T47D (cell line): ENCODE measurements at places on chromosomes 3 and 15.
A peak's percentile ranks its signal among the peaks of the same experiment; 100 is the strongest.

DNA sequence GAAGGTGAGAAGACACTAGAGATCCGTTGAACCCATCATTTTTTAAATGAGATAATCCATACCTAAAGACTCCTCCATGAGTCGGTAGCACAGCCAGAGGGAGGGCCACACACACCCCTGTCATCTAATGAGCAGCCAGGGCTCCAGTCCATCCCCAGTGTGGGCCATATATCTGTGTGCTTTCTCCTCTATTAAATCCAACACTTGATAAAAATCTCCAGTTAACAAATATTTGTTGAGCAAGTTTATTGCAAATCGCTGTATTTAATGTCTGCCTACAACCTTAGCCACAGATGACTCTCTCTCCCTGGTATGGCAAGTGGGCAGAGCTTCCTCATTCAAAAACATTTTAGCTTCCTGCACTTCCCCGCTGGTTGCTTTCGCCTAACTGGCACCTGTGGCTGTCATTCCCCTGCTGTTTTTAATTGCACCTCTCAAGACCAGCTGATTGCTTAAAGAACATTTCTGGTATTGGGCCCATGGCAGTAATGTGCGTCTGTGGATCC is 82.8 kb downstream of the SMAD3 start:
- peak; percentile 67 for DNase-seq

DNA sequence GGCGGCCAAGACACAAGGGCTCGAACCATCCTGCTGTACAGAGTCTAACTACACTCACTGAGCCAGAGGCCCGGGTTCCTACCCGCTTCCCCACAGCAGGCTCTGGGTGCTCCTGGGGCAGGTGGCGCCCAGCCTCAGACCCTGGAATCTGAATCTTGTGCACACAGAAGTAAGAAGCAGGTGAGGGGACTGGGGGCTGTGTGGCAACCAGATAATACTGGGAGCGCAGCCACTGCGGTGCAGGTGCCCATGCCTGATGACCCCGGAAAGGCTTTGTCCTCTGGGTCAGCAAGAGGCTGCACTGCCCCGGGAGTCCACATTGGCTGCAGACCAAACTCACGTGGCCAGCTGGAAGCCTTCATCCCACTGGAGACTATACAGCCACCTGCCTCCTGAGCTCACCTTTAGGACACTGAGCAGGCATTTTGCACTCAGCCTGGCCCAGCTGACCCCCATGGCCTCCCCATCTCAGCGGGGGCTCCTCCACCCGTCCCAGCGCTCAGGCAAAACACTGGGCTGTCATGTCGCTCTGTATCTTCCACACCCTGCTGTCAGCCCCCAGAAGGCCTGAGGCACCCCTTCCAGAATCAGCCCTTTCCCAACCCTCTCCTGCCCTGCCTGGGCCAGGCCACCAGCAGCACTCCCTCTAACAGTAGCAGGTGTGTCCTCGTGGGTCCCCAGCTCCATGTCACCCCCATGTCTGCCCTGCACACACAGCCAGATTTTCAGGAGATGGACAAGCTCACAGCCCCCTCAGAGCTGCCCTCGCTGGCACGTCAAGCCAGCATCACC is 101.0 kb upstream of the IQSEC1 start:
- no peak for DNase-seq

DNA sequence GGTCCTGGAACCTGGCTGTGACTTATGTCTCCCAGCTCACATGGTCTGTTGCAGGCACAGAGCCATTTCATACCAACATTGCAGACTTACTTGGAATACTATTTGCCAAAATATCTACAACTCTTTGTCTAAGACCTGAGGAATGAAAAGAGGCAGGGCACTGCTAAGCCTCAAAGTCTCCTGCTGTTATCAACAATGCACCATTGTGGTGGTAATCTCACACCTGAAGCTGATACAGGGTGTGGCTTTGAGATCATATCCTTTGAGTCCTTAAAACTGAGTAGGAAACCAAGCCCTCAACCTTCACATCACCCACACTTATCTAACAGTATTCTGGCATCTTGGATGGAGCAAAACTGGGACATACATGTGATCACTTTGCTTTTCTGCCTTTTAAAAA is 782.0 kb downstream of the EPHA3 start:
- DNase-seq = no peak

GRCh38 chr3:176964661-176965060 is 232.6 kb downstream of the TBL1XR1 start:
- no peak for DNase-seq

DNA sequence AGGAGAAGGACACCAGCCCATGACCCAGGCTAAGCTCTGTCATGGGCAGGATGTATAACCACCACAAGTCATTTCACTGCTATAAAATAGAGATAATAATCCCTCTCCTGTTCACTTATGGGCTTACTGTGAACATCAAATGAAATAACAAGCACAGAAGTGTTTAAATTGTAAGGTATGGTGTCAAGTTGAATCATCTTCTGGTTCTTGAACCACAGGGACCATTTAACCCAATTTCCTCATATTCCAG is 44.3 kb upstream of the TLE3 start:
- DNase-seq = no peak

DNA sequence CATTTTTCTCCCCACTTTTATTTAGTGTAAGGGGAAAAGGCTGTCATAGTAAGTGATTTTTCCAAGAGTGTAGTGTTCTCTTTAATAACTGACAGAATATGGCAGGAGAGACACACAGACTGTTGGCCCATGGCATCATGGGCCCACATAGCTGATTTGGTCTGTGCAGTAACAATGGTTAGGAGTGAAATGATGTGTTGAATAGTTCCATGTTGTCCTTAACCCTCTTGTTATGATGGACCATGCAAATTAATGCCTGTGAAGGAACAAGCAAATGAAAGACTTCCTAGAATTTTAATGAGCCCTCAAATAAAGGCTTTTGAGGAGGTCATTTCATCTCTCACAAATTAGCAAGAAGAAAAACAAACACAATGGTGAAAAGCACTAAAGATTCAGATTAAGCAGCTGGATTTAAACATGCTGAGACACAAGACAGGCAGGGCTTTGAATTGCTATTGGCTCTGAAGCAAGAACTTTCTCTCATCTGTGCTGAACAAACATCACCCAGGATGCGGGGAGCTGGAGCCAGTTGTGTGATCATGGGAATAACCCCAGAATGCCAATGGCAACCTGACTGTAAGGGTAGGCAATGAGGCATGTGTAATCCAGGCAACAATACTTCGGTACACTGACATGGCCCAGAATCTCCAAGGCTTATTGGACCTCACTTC is 136.7 kb upstream of the VEPH1 start:
- DNase-seq = no peak

DNA sequence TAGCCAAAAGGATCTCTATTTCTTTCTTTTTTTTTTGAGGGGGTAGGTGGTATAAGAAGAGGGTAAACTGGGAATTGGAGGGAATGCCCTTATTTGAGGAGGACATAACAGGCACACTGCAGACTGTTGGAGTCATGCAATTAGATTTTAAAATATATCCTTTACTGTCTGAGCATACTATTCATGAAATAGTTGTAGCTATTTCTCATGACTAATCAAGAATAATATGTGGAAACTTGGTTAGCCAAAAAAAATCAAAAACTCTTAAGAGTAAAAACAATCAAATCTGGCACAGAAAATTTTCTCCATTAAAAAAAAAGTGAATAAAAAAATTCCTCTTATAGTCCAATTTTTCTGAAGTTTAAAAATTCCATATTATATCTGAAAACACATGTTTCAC is 174.9 kb downstream of the SCAPER start:
- DNase-seq = no peak

- DNase-seq = no peak
Measured at GRCh38 chr3:177835008-177835407, 637.7 kb upstream of the TBL1XR1 start.

- DNase-seq = no peak
Measured at GRCh38 chr3:54797111-54797510, 130.7 kb downstream of the LRTM1 start.

GRCh38 chr15:45702041-45702440 is 67.2 kb downstream of the SQOR start:
- peak; percentile 63 for DNase-seq

DNA sequence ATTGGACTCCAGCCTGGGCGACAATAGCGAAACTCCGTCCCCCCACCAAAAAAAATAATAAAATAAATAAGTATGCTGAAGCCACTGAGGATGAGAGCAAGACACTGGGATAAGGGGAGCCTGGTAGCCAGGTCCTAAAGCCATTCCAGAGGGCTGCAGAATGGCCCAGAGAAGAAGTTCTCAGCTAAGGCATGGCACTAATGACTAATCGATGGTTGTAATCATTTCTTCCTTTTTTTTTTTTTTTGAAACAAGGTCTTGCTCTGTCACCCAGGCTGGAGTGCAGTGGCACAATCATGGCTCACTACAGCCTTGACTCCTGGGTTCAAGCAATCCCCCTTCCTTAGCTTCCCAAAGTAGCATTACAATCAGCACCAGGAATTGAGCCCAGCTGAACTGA is 25.6 kb upstream of the ZNF774 start:
- DNase-seq = no peak

GRCh38 chr3:67655364-67656121 is 1.1 kb upstream of the SUCLG2 start:
- no peak for DNase-seq

- DNase-seq = peak; percentile 25
Measured at GRCh38 chr3:120678984-120679383, 3.1 kb downstream of the HGD start.
